ENCODE measurements at places on chromosomes 3 and 15.

DNA sequence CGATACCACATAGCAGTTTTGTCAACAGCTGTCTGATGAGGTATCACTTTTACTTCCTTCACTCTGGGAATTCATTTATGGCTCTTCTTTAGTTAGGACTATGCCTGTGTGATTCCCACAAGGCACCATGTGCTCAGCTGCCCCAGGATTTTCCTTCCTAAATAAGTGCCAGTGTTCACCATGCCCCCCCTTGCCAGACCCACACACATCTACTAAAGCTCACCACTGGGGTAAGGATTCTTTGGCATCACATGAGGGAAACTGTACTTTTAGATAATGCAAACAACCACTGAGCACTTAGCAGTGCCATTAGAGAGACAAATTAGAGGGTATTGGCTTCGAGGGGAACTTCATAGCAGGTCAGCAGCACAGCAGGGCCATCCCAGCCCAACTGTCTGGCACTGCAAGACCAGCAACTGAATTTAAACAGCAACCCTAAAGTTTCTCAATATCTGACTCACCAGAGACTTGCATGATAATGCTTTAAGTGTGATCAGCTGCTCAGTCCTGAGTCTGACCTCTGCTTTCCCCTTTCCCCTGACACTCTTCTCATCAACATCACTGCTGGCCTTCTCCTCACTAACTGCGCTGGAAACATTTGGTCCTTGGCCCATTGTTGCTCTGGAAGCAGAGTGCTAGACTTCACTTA is 114.3 kb downstream of the STAC start:
- no peak for DNase-seq

DNA sequence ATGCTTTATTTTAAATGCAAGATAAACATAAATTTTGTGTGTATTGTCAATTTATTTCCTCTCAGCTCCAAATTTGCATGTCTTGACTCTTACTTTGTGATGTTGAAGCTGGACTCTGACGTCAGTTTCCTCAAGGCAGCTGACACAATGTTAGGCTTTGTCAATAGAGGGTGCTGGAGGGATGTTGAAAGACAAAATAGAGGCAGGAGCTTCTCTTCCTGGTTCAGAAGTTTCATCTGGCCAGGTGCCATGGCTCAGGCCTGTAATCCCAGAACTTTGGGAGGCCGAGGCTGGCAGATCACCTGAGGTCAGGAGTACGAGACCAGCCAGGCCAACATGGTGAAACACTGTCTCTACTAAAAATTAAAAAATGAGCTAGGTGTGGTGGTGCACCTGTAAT is 408.6 kb downstream of the GBE1 start:
- DNase-seq = no peak

- no peak for DNase-seq
These were observed 4.4 kb downstream of the CHCHD4 start for GRCh38 chr3:14120111-14120920.

GRCh38 chr3:28053759-28054158 is 187.7 kb upstream of the CMC1 start:
- DNase-seq = no peak

DNA sequence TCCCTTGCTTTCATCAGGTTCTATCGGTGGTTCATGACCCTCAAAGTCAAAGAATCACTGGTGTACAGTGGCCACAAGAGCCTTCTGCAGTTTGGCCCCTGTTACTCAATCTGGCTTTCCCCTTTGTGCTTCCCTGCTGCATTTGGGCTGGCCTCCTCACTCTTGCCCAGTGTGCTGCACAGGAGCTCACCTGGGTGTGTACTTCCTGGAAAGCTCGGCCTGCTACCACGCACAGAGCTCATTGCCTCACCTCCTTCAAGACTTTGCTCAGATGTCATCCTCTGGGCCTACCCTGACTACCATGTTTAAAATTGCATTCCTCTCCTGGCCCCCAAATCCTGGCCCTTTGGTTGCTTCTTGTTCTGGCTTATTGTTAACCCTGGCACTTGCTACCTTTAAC is 90.9 kb downstream of the MITF start:
- no peak for DNase-seq

GRCh38 chr3:43582866-43583265 is 38.9 kb downstream of the ANO10 start:
- DNase-seq = no peak

- DNase-seq = no peak
These were observed 35.4 kb downstream of the TFG start for GRCh38 chr3:100744671-100745070.

GRCh38 chr15:84658788-84659411 is 901 bp upstream of the NMB start:
- DNase-seq = no peak

GRCh38 chr3:129984125-129984524 is 9.6 kb downstream of the TRH start:
- no peak for DNase-seq

- no peak for DNase-seq
These were observed 27.9 kb upstream of the SLC12A8 start for GRCh38 chr3:125240496-125240895.

DNA sequence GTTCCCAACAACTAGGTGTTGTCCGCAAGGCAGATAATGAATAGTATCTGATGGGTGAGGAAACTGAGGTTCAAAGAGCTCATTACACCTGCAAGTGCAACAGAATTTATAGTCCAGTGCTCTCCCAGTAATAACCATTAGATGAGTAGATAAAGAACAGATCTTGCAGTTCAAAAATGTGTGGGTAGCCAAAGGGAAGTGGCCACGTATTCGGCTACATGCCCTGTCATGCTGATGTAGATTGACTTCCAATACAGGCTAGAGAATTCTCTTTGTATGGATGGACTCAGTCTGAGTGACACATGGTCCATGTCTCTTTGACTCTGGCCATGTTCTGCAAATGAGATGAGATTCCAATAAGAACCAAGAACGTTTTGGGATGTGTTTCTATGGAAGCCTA is 187.9 kb upstream of the LPP start:
- no peak for DNase-seq

DNA sequence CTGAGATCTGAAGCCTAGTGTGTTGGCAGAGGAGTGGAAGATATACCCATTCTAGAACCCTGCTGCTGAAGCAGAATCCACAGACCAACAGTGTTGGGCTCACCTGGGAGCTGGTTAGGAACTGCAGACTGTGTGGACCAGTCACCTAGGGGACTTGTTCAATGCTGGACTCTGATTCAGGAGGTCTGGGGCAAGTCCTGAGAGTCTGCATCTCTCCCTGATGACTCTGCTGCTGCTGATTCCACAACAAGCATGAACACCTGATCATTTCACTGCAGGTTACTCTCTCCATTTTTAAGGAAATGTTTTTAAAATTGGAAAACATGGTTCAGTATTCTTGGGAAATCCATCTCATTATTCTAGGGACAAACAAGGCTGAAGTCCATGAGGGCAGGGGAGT is 84.9 kb downstream of the SEMA6D start:
- no peak for DNase-seq

GRCh38 chr3:153640689-153641665 is 479.0 kb downstream of the RAP2B start:
- DNase-seq = no peak

GRCh38 chr3:141646760-141647561 is 91.1 kb upstream of the RNF7 start:
- DNase-seq = no peak

DNA sequence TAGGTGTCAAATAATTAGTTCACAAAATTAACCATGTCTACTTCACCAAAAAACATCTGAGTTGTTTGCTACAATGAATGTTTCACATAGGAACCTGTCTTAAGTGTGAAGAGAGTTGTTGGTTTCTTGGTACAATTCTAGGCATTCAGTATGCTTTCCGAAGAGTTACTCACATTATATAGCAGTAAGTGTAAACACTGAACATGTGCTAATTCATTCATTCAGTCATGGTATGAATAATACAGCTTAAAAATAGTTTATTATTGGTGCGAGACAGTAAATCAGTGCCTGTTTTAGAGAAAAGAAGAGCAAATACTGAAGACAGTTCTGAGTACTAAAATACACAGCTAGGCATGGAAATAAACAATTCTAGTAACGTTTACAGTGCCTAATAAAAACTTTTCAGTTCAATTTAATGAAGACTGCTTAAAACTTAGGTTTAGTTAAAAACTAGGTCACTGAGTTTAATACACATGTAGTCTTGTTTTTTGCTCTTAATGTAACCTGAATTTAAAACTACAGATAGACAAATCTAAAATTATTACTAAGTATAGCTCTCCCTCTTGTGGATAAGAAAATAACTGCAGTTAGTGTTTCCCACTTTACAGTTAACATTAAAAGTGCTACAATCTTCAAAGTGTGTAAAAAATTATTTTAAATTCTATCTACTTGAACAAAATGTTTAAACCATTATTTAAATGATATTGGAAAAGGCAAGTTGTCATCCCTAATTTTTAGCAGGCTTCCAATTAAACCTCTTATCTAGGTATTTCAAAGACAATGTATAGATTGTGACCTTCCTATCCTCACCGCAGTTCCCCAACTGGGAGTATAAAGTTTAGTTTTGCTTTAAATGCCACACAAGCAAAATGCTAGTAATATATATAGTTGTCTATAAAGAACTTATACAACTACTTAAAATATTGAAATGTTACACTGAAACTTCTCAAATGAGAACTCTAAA is 20.1 kb upstream of the ZCWPW2 start:
- DNase-seq = no peak

DNA sequence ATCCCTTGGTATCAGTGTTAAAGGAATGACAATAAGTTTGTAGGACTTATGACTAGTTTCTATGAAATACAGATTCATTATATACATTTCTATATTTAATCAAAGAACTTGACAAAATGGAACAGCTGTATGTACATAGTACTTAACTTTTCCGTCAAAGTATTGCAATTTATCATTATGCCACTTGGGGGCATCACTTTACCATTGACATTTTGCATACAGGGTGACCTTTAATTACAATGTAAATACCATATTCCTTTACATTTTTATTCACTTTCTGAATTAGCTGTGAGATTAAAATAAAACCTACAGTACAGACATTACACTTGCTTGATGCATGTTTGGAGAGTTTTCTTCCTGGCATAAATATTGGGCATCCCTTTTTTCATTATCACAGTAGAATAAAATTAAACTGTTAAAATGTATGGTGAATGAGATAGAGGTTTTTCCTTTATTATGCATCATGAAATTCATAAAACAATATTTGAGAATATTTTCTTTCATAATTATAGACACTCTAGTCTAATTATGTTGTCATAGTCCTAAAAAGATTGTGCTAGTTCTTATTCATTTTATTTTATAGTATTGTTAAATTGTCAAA is 6.9 kb downstream of the NEK11 start:
- no peak for DNase-seq

DNA sequence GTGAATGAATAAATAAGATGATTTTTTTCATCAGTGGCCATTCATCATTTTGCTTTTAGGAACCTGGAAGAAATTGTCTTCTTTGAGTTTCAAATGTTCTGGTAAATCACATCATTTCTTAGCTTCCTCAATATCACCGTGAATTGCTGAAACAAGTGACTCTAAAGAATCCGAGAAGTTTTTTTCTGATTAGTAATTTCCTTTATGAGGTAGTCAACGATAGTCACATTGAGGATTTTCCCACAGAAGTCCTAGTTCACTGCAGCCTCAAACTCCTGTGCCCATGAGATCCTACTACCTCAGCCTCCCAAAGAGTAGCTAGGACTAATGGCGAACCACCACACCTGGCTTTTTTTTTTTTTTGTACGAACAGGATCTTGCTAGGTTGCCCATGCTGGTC is 3.6 kb upstream of the TMPRSS7 start:
- no peak for DNase-seq
